ENCODE measurements at places on chromosomes 4 and X.

DNA sequence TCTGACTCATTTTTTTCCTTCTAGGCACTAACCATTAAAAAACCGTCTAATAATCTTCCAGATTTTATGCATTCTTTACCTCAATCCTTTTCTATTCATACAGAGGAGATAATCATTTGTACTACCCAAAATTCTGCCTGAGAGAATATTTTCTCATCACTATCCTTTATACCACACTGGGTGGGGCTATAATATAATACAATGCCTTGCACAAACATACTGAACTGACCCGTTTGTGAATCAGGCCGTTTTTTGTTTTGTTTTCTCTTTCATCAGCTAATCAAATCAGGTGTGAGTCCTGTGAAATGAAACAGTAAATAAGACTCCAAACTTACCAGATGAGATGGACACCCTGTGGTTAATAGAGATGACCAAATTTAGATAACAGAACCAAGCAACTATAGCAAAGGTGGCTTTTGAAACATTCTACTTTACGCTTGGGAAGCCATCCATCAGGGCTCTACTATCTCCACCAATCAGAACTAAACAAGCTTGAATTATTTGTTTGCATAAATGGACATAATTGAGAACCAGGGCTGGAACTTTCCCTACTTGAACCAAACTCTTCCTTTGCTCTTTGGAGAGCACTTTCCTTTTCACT is 573.0 kb downstream of the GABRG1 start:
- DNase-seq: no peak

GRCh38 chr4:139686130-139686529 is 20.5 kb downstream of the MGST2 start:
- no peak for DNase-seq

DNA sequence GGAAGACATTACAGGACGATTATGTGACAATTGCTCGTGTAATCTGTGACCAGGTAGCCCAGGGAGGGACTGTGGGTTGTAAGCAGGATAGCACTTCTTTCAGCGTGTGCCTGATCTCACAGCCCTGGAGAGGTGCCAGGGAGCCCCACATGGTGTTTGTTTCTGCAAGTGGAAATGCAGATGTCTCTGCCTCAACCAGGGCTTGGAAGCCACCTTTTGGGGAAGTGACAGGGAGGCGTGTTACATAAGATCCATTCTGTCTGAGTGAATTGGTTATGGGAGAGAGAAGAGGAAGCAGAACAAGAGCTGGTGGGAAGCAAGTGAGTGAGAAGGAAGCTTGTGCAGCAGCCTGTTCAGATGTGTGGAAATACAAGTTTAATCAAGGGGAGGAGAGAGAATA is 104.5 kb upstream of the GATB start:
- DNase-seq: no peak

GRCh38 chrX:139930916-139931645 is 1.8 kb downstream of the ATP11C start:
- no peak for DNase-seq

Measured in amygdala (tissue), 56 donors.